ENCODE measurements at places on chromosomes 4 and X.

DNA sequence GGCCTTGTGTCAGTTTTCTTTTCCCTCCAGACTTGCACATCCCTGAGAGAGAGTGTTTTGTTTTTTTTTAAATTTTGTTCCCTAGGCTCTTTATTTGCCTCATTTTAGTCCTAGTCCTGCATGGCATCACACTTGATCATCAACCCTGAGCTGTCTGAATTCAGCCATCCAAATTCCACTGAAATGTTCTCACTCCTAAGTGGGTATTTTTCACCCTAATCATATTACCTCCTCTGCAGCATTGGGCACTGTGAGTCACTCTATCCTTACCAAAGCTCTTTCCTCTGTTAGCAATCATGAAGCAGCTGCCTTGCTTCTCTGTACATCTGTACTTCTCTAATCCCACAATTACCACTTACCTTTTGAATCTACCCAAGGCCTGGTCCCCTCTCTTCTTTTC, 356.6 kb upstream of the MAGEB2 start:
- no peak for DNase-seq

DNA sequence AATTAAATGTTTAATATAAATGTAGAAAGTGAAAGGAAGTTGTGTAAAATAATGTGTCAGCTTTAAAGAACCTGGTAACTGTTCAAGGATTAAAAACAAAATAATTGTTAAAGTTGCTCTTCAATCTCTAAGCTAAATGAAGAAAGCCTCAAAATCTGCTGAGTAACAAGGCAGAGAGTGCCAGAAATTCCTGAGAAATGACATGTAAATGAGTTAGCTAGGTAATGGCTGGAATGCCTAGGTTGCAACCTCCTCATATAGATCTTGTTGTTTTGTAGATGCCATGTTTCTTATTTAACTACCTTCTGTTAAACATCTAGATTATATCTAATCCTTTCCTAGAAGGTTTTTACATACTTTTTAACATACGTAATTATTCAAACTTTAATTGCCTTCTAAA, 763.6 kb upstream of the AGA start:
- DNase-seq = no peak

GRCh38 chr4:112523008-112523721, 7.2 kb upstream of the NEUROG2 start:
- no peak for DNase-seq

DNA sequence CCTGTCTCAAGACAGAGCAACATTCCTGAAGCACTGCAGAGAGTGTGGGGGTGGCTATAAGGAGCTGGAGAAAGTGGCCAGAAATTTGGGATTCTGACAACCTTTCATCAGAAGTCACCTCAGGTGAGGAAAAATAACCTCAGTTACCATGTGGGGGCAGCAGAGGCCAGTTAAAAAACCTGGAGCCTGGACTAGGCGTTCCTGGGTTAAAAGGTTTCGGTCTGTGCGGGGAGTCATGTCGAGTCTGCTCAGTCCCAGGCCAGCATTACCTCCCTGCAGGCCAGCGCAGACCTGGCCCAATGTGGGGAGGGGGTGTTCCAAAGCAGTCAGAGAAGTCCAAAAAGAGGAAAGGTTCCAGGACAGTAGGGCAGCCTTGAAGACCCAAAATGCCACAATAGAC, 10.9 kb upstream of the NALF2 start:
- DNase-seq = no peak

DNA sequence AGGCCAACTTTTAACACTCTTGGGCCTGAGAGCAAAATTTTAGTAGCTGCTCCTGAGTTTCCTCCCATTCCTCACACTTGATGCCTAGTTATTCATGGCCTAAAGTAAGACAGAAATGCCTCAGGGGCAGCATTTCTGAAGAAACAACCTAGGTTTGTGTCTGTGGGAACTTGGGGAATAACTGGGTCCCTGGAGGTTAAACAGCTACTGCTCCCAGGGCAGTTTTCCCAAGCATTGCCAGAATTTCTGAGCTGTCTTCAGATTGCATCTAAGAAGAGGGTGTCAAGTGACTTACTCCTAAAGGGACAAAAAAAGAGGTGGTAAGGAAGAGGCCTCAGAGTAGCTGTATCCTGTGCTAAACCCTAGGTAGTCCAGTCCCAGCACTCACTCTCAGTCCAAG, 130.8 kb upstream of the ACSL4 start:
- no peak for DNase-seq

- no peak for DNase-seq
Observed at GRCh38 chrX:151754047-151754429, 19.5 kb downstream of the CNGA2 start.
